ENCODE measurements at places on chromosomes 11 and 22. TPM values are rescaled to one million over a fixed set of nuclear protein-coding genes. Genes with fewer than 3 reads are reported as not detected.

DNA sequence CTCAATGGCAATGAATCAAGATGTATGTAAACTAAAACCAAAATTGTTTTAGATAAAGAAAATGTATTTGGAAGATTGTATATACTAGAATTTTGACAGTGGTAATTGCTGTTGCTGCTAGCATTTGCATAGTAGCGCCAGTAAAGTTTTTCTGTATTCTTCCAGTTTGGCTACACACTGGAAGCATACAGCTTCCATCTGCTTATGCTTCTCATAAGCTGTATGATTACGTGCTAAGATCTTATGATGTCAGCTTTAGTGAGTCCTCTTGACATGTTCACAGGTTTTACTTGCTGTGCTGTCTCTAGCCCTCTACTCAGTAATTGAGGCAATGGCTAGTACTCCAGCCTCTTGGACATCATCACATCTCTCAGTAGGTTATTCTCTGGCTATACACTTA is 256.3 kb downstream of the DDX10 start:
- DNase-seq: no peak

Gene HBG2
- total RNA-seq: not detected

DNA sequence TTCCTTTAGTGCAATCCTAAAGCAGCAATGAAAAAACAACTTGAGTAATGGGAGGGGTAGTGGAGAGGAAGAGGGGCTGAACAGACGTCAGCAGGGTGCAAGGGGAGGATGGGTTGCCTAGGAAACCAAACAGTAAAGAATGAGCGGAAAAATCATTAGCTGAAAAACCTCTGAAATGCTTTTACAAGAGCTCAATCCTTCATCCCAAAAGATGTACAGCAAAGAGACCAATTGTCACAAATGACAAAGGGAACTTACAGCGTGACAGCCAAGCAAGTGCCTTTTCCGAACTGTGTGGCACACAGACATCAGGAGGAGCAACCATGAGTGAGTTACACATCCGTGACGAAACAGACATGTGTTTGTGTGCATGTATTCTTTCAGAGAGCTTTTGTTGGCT is 104.6 kb downstream of the SIK3 start:
- DNase-seq: peak; percentile 5

- no peak for DNase-seq
Observed at GRCh38 chr11:70597751-70598625, 199.7 kb downstream of the CTTN start.

DNA sequence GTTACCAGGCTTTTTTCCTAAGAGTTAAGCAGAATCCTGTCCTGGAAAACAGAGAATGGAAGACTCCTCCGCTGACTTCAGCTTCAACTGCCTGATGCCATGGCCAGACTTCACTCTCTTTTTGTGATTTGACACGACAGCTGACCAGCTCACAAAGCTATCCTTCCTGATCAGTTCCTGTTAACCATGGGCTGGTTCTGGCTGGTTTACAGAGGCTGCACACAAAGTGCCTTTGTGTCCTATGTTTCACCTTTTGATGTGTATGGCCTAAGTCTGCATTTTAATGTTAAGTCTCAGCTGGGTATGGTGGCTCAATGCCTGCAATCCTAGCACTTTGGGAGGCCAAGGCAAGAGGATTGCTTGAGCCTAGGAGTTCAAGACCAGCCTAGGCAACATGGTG is 11.1 kb downstream of the FOLR3 start:
- no peak for DNase-seq

Gene P2RY2
- 0.27 TPM for total RNA-seq

DNA sequence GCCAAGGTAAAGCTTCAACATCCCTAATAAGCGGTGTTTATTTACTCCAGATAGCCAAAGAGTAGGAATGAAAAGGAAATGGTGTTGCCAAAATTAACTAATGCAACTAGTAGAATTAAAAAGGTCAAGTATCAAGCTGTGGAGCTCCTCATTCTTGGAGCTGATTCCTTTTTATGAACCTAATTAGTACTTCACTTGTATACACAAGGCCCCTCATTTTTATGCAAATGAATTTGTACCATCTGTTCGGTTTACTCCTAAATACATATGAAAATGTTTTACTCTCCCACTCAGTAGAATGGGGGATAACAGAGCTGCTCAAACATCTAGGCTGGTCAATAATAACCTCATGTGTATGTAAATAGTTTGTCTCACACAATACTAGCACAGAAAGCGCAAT is 426.4 kb upstream of the LUZP2 start:
- no peak for DNase-seq

Gene DUSP8
- 10.1 TPM for total RNA-seq

GRCh38 chr11:63616953-63617352 is 2.7 kb upstream of the PLAAT3 start:
- DNase-seq: no peak

- DNase-seq: peak; percentile 59
Observed at GRCh38 chr11:117816151-117816741, 8.3 kb downstream of the FXYD2 start.

- no peak for DNase-seq
Observed at GRCh38 chr11:106998916-106999188, 19.4 kb downstream of the GUCY1A2 start.

Gene SMC1B
- total RNA-seq: not detected

Gene CCDC116
- 1.2 TPM for total RNA-seq

- DNase-seq: no peak
Observed at GRCh38 chr11:69480547-69481392, 693 bp upstream of the LINC01488 start.

- DNase-seq: no peak
Observed at GRCh38 chr11:128135451-128135850, 451.9 kb downstream of the ETS1 start.

Gene MS4A15
- total RNA-seq: not detected

DNA sequence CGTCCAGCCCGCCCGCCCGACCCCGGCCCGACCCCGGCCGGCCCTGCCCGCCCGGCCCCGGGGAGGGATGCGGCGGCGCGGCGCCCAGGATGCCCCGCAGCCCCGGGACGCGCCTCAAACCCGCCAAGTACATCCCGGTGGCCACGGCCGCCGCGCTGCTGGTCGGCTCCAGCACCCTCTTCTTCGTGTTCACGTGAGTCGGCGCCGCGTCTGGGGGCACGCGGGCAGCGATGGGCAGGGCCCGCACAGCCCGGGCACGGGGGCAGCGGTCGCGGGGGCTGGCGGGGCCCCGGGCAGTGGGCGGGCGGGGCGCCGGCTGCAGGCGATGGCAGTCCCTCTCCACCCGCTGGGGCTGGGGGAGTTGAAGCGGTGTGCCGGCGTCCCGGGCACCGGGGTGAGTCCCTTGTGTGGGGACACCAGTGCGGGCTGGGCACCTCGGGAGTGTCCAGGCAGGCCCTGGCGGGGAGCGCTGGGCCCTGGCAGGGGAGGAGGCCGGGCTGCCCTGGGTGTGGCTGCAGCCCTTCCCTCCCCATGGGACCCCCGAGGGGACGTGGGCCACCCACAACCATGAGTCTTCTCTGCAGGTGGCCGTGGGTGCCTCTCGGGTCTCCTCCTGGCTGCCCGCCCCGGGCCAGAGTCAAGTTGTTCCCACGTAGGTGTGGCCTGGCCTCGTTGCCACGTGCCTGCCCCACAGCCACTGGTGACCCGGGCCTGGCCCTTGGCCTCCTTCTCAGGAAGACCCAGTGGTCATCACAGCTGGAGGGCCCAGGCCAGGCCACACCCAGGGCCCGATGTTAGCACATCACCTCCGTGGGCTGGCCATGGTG is 468 bp downstream of the ZDHHC8 start:
- DNase-seq: no peak

DNA sequence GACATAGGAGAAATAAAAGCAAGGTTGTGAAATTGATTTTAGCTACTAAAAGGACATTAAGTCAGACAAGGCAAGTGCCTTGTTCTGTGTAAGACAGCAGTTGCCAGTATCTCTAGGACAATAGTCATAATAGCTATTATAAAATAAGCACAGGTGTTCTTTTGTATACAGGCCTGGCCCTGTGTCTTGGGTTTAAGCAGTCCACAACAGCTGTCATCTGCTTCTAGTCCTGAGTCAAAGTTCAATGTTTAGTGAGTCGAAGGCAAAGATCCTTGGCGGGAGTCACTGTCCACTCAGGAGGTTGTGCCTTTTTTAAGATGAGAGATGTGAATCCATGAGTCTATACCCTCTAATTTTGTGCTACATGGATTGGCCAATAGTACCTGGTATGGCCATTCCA is 79.5 kb downstream of the SC5D start:
- DNase-seq: no peak

- DNase-seq: peak; percentile 65
Observed at GRCh38 chr11:125871391-125872137, 15.9 kb upstream of the HYLS1 start.

- no peak for DNase-seq
Observed at GRCh38 chr22:48772286-48772907, 1055.3 kb downstream of the BRD1 start.

DNA sequence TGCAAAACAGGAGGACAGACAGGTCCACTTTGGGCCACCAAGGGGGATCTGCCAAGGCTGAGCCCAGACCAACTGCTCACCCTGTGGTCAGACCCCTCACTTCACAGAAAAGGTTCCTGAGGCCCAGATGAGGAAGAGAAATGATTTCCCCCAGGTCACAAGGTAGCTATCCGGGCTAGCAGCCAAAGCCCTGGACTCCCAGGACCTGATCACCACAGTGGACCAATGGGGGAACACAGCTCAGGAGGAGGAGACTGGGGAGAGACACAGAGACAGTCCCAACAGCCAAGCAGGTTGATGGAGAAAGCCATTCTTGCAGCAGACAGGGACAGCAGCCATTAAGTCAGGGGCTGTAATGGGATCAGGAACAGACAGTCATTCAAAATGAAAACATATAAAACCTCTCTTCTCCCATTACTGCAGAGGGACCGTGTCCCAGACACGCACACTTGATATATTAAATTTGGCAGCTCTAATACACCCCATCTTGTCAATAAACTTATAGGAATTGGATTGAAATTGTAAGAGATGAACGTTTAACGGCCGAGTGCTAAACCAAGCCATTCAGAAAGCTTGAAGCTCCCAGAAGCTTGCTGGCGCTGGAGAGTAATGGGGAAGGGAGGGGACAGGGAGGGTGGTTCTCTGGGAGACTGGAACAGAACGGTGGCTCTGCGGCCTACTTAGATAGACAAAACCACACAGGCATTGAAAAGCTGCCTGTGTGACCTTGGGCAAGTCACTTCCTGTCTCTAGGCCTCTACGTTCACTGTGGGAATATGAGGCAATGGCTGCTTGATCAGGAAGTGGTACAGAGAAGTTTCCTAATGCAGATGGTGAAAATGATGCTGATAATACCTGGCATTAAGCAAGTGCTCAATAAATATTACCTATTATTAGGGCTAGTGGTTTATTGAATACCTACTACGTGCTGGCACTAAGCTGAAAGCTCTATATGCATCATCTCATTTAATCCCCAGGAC is 16.0 kb downstream of the ZMAT5 start:
- DNase-seq: no peak

- no peak for DNase-seq
Observed at GRCh38 chr11:68302256-68302655, 10.1 kb upstream of the LRP5 start.

Gene DSCAML1
- 0.09 TPM for total RNA-seq

DNA sequence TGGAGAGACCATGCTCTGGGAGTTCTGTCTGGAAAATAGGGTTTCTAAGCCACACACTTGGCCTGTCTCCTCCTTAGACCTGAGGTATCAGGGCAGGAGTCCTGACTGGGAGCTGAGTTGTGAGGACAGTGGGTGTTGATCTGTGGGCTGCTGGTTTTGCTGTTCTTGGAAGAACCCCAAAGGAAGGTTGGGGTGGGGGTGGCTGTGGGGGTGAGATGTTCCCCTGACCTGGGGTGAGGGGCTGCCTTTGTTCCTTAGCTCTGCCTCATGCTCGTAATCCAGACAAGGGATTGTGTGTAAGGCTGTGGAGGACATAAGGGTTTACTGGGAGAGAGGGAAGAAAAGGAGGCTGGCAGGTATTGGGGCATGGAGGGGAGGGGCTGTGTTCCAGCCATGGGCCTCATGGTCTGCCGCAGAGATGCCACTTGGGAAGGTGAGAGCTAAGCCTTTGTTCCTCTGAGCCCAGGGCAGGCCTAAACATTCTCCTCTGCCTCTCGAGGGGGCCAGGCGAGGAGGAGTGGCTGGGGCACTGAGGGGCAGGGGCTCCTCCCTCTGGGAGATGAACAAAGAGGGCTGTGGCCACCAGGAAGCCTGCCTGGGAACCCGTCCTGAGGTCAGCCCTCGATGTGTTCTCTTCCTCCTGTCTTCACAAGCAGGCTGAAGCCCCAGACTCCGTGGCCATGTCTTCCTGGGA is 4.4 kb downstream of the OTOG start:
- no peak for DNase-seq

GRCh38 chr11:65849366-65849765 is 8.6 kb downstream of the CFL1 start:
- no peak for DNase-seq

- no peak for DNase-seq
Observed at GRCh38 chr11:97685695-97686094, 1295.9 kb downstream of the JRKL start.

Gene OR6T1
- total RNA-seq: not detected

Gene TEX12
- total RNA-seq: not detected

DNA sequence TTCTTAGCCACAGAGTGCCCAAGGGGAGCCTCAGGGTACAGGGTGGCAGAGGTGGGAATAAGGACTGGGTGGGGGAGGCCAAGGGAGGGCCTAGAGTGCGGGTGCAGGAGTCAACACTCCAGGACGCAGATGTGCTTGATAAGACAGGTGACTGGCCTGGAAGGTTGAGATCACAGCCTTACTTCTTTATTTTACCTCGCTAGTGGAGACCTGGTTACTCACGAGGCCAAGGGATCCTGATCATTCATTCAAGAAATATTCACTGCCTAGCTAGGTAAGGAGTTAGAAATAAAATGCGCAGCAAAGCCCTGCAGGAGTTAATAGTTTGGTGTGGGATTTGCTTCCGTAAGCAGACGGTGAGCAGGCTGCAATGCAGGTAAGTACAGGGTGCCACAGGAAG is 13.2 kb upstream of the PEX26 start:
- DNase-seq: no peak

Gene ST3GAL4
- 22.4 TPM for total RNA-seq

DNA sequence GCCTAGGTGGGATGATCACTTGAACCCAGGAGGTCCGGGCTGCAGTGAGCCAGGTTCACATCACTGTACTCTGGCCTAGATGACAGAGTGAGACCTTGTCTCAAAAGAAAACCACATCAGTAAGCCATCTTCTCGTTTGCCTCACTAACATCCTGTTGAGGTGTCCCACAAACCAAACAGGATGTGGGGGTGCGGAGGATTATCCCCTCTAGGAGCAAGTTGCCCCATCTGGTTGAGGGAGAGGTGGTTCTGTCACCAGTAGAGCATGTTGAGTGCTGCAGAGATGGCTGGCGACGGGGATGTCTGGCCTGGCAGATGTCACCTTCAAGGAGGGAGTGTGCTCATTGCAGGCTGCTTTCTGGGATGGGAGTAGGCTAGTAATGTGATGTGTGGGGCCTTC is 72.4 kb downstream of the ZNRF3 start:
- no peak for DNase-seq

- no peak for DNase-seq
Observed at GRCh38 chr11:110772863-110773262, 60.6 kb upstream of the ARHGAP20 start.

- no peak for DNase-seq
Observed at GRCh38 chr11:21612326-21612725, 580.6 kb upstream of the ANO5 start.

All from neural crest cell (in vitro differentiated cells).